ENCODE measurements at places on chromosomes 7 and 10.
A peak's percentile ranks its signal among the peaks of the same experiment; 100 is the strongest.

DNA sequence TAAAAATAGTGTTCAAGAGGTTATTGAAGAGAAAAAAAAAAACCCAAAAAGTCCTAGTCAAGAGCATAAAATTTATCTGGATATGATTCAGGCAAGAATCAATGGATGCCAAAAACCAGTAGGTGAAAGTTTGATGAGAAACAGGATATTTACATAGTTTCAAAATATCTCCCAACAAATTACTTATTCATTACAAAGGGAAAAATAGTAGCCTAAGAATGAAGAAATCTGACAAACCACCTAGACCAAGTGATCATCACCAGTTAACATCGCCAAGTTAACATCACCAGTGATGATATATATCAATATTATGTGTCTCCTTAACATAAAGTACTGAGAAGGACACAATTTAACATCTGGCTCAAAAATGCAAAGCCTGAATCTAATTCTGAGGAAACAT, 85.2 kb downstream of the RNLS start:
- DNase-seq = no peak

DNA sequence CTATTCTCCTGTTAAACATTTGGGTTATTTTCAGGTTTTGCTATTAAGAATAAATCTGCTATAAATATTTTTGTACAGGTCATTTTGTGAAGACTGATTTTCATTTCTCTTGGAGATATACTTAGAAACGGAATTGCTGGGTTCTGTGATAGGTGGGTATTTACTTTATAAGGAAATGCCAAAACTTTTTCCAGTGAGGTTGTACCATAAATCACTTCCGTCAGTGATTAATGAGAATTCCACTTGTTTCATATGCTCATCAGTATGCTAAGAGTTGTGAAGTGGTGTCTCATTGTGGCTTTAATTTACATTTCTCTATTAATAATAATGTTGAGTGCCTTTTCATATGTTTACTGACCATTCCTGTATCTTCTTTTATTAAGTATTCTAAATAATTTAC, 84.0 kb upstream of the KLF14 start:
- DNase-seq = no peak

DNA sequence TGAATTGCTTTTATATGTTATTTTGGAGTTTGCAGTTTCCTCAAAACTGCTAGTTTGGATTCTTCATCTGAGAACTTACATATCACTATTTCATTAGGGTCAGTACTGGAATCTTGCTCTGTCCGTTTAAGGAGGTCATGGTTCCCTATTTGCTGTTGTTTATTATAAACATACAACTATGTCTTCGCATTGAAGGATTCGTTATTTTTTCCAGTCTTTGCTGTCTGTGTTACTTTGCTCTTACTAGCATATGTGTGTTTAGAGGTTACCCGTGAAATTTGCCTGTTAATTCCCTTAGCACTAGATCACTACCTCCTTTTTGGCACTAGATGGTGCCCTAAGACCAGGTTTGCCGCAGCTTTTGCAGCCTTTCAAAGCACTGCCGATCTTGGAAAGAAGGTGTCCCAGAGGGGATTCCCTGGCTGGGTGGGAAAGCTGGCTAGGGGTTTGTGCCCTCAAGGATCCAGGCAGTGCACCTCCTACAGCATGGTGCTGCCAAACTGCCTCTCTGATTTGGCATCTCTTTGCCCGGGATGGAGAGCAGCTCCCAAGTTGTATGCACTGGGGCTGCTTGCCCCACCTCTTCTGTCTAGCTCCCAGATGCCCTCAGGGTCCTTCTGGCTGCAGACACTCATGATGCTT, 103.1 kb upstream of the APBB1IP start:
- peak; percentile 43 for DNase-seq

DNA sequence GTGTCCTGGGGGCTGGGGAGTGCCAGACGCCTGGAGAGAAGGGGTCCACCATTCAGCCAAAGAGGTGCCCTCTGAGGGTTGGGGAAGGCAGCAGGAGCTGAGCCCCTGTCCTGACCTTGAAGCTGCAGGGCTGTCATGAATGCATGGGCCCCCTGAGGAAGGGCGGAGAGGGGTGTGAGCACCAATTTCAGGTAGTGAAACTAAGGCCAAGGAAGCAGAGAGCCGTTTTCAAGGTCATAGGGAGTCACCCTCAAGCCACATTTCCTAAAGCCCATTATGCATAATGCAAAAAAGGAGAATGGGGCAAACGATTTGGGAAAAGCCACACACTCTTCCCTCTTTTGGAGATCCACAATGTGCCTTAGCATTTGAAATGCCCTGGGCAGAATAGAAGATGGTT, 37.2 kb downstream of the FIGNL1 start:
- DNase-seq = no peak

- DNase-seq = no peak
Measured at GRCh38 chr10:96998329-96998888, 166.3 kb downstream of the LCOR start.

DNA sequence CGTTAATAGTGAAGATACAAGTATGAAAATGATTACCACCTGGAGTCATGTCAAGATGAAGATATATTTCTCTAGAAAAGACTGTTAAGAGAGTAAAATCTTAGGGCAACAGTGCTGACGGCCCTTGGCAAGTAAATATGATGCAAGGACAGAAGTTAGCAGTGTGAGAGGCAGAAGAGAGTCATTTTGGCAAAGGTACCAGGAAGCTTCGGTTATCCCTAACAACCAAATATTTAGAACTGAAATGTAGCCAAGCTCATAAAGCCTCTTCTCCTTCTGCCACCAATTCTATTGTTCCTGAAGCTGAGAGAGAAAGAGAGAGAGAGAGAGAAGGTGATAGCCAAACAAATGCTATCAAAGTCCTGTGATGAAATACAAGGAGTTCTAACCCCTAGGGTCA, 109.6 kb downstream of the MACC1 start:
- DNase-seq = no peak

DNA sequence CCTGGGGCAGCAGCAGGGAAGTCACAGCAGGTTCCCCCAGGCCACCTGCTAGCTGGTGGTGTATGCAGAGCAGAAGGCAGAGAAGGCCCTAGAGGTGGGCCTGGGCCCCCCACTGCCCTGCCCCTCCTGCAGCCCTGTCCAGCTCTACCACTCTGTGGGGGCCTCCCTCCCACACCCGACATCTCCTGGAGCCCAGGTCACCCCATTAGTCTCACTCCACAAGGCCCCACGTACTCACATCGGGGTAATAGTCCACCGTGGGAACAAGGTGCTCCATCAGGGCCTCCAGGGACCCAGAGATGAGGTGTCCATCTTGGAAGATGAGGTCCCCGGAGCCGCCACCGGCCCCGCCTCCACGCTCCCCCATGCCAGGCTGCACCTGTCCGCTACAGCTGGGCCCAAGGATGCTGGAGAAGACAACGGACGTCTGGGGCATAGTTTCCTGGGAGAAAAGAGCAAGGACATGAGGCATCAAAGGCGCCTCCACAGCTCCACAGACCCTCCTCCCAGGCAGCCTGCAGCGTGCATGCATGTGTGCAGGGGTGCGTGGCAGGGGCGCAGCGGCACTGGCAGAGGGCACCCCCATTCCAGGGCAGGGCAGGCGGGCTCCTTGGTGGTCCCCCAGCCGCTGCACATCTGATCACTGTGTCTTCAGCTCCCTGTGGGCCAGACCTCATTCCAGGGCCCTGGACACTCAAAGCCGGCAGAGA, 61.0 kb downstream of the RASGEF1A start:
- DNase-seq = no peak

DNA sequence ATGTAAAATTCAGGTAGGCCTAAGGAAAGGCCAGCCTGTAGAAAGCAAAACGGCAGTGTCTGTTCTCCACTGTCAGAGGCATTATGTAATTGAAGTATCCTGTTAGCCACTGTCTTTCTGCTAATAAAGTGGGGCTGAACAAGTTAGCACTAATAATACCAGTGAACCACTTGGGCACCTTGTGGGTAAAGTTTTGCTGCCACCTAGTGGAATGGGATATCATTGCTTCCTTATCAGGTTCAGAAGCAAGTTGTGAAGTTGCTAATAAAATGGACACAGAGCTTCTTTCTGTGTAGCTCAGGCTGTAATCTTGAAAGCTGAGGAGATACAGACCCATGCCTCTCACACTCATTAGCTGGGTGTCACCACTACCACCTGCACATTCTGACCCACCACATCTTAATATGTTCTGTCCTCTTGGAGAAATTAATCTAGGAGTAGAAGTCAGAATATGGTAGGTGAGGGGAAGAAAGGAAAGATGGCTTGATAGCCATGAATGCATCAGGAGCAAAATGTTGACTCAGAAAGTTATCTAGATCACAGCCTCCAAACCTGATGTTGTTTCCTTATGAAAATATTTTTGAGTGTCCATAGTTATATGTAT, 175.1 kb downstream of the SEPTIN7 start:
- peak; percentile 6 for DNase-seq

DNA sequence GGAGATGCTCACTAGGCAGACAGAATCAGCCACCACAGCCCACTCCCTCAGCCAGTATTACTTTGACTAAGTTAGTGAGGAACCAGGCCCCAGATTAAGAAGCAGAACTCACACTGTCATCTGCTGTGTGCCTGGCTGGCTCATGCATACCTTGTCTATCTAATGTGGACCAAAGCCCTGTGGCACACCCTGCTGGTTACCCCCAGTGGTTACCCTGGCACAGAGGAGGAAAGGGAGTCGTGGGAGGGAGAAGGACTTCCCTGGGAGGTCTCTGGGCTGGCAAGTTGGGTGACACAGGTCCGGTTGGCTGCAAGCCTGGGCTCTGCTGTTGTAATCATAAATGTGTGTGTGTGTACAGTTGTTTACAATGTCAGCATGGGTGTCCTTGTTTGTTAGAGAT, 7.5 kb upstream of the SH2D4B start:
- DNase-seq = peak; percentile 17

GRCh38 chr7:157972914-157973313, 614.7 kb downstream of the PTPRN2 start:
- DNase-seq = no peak

All from activated CD8-positive, alpha-beta memory T cell treated with anti-CD3 and anti-CD28 coated beads for 4 hours (primary cell).